ENCODE measurements at places on chromosomes 13 and 19.

DNA sequence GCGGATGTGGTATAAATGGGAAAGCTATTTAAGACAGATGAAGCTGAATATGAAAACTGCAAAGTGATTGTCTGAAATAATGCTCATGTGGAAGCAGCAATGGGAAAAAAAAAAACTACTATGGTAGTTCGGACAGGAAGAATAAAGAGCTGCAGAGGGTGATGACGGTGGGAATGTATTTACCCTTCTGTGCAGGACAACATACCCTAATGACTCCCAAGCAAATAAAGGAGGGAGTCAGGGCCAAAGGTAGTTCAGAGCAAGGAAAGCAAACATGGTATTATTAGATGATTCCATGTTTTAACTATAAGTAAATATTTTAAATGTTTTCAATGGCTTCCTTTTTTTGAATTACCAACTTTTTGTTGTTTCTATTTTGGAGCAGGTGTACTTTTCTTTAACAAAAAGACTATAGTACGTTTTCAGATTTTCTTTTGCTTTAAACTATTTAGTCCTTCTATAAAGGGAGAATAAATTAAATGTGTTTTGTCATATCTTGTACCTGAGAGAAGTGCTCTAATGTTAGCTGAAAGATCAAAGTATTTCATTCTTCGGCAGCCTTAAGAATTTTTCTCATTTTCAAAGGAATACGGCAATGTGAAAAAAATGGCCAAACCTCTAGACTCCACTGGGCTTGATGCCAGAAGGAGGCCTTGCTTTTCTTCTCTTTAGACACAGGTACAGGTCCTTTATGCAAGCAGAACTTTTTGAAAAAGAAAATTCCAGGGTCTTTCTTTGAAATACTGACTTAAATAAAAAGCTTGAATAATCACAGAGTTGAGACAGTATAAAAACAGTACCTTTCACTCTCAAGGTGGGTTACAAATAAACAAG lies 67.8 kb upstream of the ZDHHC20 start:
- H3K36me3 ChIP-seq: peaks cover 10% of the 10 kb centered on the region
- H3K27me3 ChIP-seq: no peaks in the 10 kb centered on the region
- no peak overlapping the region for H3K4me3 ChIP-seq
- H3K27ac ChIP-seq: no peak overlapping the region
- H3K4me1 ChIP-seq: peaks cover 3% of the 10 kb centered on the region

- no peak overlapping the region for H3K4me3 ChIP-seq
- DNase-seq: no peak
- H3K27me3 ChIP-seq: no peaks in the 10 kb centered on the region
- no peak overlapping the region for H3K27ac ChIP-seq
- no peaks in the 10 kb centered on the region for H3K36me3 ChIP-seq
These were observed 17.9 kb downstream of the DOCK9 start for GRCh38 chr13:98959786-98960605.

GRCh38 chr13:100075700-100076587 lies 12.9 kb upstream of the PCCA start:
- no peaks in the 10 kb centered on the region for H3K4me1 ChIP-seq
- H3K27ac ChIP-seq: no peak overlapping the region
- H3K4me3 ChIP-seq: no peak overlapping the region
- no peaks in the 10 kb centered on the region for H3K27me3 ChIP-seq
- H3K36me3 ChIP-seq: no peaks in the 10 kb centered on the region

- no peak for DNase-seq
- no peak overlapping the region for H3K27ac ChIP-seq
- peaks cover 71% of the 10 kb centered on the region for H3K36me3 ChIP-seq
- H3K27me3 ChIP-seq: no peaks in the 10 kb centered on the region
- no peaks in the 10 kb centered on the region for H3K4me1 ChIP-seq
These were observed 30.7 kb downstream of the ZNF486 start for GRCh38 chr19:20197747-20198146.

DNA sequence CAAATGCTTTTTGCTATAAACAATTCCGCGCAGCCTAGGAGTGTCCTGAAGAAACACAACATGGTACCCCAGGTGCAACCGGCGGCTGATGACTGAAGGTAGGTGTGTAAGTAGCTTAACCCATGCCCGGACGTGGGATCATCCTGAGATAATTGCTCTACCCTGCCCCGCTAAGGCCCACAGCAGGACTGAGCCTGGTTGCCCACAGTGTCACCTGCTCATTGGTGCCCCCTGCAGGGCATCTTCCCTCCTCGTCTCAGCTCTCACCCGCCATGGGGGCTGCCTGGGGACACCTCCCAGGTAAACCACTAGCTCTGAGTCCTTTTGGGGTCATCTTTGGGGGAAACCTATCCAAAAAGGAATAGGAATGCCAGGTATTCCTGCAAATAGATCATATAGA lies 22.3 kb downstream of the TMEM161A start:
- peaks cover 8% of the 10 kb centered on the region for H3K4me1 ChIP-seq
- DNase-seq: peak; percentile 56
- no peak overlapping the region for H3K27ac ChIP-seq
- no peaks in the 10 kb centered on the region for H3K36me3 ChIP-seq
- H3K27me3 ChIP-seq: no peaks in the 10 kb centered on the region

DNA sequence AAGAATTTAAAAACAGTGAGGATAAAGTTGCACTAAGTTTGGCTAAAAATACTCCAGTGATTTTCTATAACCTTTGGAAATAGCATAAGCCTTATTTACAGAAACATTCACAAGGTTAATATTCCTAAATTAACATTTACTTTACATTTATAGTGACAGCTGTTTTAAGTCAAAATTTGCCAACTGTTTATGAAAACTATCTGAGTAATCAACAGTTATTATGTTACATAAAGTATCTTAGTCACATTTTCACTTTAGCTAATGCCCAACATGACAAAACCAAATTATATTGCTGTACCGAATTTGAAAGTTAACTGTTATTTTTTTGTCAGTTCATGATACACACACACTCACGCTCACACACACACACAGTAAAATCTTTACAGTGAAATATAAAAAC lies 1.2 kb downstream of the TNFRSF19 start:
- H3K27me3 ChIP-seq: peaks cover 75% of the 10 kb centered on the region
- no peaks in the 10 kb centered on the region for H3K4me1 ChIP-seq
- no peak for DNase-seq
- H3K4me3 ChIP-seq: no peak overlapping the region

GRCh38 chr19:48603001-48603400 lies 3.5 kb upstream of the SPACA4 start:
- H3K27me3 ChIP-seq: no peaks in the 10 kb centered on the region
- DNase-seq: no peak

GRCh38 chr19:28424077-28424476 lies 788.9 kb downstream of the UQCRFS1 start:
- no peaks in the 10 kb centered on the region for H3K36me3 ChIP-seq
- no peak overlapping the region for H3K27ac ChIP-seq
- no peaks in the 10 kb centered on the region for H3K4me1 ChIP-seq
- H3K27me3 ChIP-seq: no peaks in the 10 kb centered on the region
- DNase-seq: no peak

Measured in activated CD8-positive, alpha-beta memory T cell treated with anti-CD3 and anti-CD28 coated beads, Interleukin-2, amount 10 ng/mL, durations not matched to agents 7 days and 5 days (primary cell).